ENCODE measurements at places on chromosomes 12 and 14.

- peak; percentile 62 for DNase-seq
Measured at GRCh38 chr12:104886418-104887401, 71.4 kb downstream of the SLC41A2 start.

GRCh38 chr12:13194401-13195110 lies 2.0 kb upstream of the EMP1 start:
- no peak for DNase-seq

GRCh38 chr14:96681829-96682228 lies 115.4 kb upstream of the VRK1 start:
- DNase-seq = no peak

DNA sequence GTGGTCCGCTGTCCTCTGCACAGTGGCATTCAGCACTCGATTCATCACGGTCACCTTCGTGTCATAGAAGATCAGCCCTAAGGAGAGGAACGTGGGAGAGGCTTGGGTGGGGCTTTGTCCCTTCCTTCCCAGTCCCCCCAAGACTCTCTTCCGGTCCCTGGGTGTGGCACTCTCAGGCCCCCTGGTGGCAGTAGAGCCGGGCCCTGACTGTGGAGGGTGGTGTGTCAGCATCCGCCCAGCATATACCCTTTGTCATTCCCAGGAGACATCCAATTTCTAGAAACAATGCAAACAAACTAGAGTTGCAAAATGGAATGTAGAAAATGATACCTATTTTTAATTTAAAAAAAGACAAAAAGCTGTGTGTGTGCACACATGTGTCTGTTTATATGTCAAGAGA lies 45.0 kb downstream of the TRAFD1 start:
- no peak for DNase-seq

GRCh38 chr14:102630881-102631280 lies 38.4 kb downstream of the RCOR1 start:
- no peak for DNase-seq

DNA sequence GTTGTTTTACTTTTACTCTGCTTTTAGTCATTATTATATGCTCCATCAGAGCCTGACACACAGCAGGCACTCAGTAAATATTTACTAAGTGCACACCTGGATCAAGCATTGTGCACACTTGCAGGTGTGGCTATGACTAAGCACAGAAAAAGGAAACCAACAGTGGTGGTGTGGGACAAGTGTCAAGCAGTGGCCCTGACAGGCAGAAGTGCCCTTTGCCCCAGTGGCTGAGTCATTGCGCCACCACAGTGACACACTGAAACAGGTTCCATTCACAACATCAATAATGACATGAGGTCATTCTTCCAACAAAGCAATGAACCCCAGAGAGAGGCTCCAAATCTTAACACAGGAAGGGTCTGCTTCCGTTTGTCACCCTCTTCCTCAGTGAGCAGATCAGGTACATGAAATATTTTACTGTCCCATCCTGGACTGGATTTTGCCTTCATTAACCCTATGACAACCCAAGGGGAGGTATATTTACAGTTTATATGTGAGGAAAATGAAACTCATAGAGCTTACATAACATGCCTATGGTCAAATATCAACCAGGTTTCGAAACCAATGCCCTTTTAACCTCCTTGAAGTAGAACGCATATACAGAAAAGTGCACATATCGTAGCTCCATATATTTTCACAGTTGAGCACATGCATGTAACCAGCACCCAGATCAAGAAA lies 82.6 kb upstream of the GTF2A1 start:
- no peak for DNase-seq

GRCh38 chr12:65949971-65950370 lies 125.7 kb downstream of the HMGA2 start:
- no peak for DNase-seq

DNA sequence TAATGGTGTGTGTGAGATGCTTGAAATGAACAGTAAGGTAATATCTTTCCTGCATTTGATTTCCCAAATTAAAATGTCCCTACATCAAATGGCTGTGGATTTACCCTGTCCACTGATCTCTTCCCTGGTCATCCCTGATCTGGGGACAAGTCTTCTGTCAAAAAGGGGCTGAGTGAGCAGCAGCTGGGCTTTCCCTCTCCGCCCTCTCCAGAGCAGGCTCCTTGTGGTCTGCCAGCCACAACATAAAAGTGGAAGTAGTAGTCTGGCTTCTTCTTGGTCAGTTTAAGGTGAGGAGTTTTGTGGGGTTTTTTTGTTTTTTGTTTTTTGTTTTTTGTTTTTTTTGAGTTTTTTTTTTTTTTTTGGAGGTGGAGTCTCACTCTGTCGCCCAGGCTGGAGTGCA lies 25.2 kb upstream of the PLXNC1 start:
- no peak for DNase-seq

DNA sequence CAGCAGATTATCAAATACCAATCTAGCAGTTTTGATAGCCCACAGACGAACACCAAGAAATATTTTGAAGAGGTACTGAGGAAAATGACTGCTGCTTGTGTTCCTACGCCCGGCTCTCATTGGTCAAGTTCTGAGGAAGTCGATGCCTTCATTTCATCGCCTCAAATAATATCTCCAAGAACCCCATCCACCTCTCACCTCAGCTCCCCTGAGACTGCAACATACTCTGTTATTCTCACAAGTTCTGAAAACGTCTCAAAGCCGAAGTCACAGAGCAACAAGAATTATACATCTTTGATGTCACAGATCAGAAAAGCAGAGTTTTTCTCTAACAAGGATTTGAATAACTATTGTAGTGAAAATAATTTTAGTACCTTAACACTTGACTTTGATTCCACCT lies 55.5 kb upstream of the BCAT1 start:
- no peak for DNase-seq

GRCh38 chr12:89179245-89179644 lies 173.1 kb downstream of the DUSP6 start:
- no peak for DNase-seq

- DNase-seq = no peak
Measured at GRCh38 chr14:69828354-69828753, 31.3 kb upstream of the SLC10A1 start.

DNA sequence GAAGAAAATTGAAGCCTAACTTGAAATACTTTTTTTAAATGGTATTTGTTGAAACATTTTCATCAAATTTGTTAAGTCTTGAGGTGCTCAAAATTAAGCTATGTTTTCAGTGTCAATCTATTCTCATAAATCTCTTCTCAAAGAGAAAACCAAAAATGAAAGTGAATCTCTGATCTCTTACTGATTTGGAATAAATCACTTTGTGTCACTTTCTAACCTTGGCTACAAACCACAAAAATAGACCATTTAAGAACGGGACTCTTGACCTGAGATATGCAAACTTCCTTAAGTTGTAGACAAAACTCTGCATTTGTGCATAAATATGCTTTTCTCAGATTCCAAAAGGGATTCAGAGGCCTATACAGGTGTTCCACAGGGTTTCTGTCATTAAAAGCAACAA lies 192.9 kb downstream of the SEC23A start:
- no peak for DNase-seq

GRCh38 chr12:93144109-93144508 lies 215.0 kb upstream of the EEA1 start:
- no peak for DNase-seq

GRCh38 chr14:103196716-103197115 lies 73.5 kb downstream of the TNFAIP2 start:
- no peak for DNase-seq

GRCh38 chr14:92635031-92635430 lies 113.4 kb downstream of the LGMN start:
- no peak for DNase-seq

- no peak for DNase-seq
Measured at GRCh38 chr12:91178139-91178561, 4.5 kb downstream of the DCN start.

GRCh38 chr12:109482491-109482890 lies 5.1 kb downstream of the UBE3B start:
- DNase-seq = no peak

DNA sequence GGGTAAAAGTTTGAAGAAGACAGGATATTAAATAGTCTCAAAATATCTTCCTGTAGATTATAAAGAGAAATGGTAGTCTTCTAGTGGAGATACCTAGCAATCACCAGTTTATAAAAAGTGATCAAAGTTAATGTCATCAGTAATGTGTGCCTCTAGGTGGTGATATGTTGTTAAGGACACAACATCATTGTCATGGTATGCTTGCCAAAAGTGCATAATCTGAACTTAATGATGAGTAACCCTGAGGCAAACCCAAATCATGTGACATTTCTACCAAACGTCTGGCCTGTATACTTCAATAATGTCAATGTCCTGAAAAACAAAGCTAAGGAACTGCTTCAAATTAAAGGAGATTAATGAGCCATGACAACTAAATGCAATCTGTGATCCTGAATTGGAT lies 214.7 kb downstream of the PHLDA1 start:
- DNase-seq = no peak

DNA sequence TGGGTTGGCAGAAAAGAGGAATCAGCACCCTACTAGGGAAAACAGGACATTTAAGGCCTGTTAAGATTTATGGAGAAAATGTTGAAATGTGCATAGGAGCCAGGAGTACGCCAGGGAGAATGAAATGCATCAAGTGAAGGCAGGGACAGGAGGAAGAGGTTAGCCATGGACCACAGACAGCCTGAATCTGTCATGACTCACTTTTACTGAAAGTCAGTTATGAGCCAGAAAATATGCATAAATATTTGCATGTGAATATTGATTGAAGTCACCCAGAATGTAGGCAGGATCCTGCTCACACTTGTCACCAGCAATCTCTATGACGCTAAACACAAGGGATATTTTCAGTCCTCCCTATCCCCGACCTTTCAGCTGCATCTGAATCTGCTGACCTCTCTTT lies 25.1 kb upstream of the CDK17 start:
- no peak for DNase-seq

DNA sequence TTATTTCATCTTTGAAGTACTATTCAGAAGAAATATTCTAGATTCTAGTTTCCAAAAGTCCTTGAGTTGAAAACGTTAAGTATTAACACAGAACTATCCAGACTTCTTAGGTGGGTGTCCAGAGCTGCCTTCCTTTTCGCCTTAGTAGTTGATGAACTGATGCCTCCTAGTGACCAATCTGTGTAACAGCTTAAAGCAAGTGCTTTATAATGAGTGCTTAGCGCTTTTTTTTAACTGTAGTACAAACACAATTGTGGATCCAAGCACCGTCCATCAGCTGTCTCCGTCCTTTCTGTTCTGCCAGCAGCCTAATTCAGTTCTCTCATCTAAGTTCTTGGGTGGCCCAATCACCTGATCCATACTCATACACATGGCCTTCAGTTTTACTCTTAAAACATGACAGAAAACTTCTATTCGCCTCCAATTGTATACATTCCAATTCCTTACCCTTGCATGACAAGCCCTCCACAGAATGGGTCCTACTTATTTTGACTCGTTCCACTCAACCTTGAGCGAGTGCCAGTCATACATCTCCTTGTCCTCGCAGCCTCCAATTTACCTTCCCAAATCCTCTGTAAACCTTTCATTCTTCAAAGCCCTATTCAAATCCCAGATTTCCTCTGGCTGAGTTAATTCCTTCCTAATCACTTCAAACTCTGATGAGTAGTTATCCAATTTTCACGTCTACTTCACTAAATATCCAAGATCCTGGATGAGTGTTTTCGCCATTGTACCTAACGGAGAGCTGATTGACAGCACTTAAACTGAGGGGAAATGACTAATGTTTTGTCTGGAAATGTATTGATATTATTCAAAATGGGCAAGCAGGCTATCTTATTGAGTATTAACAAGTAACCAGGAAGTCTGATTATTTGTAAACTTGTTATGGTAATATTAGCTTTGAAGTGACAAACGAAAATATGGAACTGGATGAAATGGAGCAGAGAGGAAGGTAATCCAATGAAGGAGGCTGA lies 5.8 kb upstream of the PHLDA1 start:
- peak; percentile 79 for DNase-seq

DNA sequence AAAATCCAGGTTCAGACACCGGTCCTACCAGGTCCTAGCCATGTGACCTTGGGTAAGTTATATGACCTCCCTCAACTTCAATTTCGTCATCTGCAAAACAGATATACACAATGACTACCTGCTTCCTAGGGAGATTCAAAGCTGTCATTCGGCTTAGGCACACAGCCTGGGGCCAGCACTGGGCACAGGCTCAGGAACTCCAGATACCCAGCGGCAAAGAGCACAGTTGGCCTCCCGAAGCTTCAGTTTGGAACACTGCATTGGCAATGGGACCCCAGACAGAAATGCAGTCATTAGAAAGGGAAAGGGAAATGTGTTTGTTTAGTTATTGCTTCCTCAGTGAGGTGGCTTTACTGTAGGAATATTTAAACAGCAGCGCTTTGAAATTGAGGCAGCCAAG lies 11.4 kb downstream of the PLEKHG6 start:
- no peak for DNase-seq

GRCh38 chr12:124389138-124389724 lies 94.3 kb downstream of the RFLNA start:
- no peak for DNase-seq

DNA sequence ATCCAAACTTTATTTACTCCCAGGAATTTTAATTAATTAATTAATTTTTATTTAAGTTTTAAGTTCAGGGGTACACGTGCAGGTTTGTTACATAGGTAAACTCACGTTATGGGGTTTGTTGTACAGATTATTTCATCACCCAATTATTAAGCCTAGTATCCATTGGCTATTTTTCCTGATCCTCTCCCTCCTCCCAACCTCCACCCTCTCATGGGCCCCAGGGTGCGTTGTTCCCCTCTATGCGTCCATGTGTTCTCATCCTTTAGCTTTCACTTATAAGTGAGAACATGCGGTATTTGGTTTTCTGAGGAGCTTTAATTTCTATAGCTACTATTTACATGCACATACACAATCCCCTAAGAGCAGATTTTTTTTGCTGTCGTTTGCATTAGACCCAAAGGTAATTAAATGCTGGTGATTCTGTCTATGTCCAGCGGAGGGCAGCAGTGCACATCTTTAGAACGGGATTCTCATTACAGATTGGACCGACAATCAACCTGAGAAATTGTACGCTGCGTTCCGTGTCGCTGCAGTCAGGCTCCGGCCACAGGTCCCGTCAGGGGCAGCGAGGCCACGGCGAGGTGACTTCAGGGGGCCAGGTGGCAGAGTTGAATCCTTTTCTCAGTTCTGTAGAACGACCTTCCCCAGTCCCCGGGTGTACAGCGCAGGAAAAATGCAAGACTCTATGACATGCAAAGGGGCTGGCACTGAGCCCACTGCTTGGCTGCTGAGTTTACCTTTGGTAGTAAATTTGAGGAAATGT lies 11.6 kb downstream of the TMEM30B start:
- peak; percentile 74 for DNase-seq

- no peak for DNase-seq
Measured at GRCh38 chr12:53613821-53614220, 12.4 kb downstream of the ATF7 start.

GRCh38 chr12:89960607-89961394 lies 252.2 kb upstream of the ATP2B1 start:
- no peak for DNase-seq

- no peak for DNase-seq
Measured at GRCh38 chr12:30624009-30624408, 71.7 kb downstream of the IPO8 start.

- DNase-seq = no peak
Measured at GRCh38 chr12:53676656-53677015, 753 bp upstream of the ATP5MC2 start.
